ENCODE measurements at places on chromosomes 12 and 14.

GRCh38 chr12:122293081-122293480, 26.8 kb upstream of the VPS33A start:
- DNase-seq: no peak

DNA sequence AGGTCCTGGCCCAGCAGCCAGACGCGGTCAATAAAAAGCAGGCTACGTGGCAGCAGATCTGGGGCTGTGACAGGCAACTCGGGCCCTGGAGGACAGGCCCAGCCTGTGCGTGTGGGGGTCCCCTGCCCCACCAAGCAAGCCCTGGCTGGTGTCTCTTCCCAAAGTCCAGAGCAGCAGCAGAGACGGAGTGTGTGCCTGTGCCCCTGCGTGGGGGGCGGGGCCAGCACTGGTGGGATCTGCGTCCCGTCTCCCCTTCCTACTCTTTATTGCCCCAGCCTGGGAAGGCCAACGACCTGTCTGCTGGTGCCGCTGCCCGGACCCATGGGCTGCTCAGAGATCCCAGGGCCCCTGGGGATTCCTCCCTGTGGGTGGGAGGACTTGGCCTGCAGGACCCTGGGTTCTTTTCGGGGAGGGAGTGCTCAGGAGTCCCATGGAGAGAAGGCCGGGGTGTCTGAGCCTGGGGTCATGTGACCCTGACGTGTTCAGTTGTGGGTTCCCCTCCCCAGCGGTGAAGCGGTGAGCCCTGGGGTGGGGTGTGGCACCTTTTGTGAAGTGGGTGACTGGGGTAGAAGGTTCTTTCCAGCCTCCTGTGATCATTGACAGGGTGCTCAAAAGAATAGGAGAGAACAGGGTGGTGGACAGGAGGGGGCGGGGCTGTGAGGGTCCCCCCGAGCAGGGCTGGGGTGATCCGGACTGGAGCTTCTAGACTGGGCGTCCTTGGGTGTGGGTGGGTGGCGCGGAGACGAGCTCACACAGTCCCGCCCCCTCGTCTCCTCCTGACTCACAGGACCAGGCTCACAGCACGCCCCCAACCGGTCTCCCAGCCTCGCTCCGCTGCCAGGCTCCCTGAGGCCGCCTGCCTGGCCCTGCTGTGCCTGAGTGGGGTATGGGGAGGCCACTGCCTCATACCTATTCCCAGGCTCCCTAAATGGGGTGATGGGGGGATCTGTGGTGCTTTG, 22.4 kb downstream of the ASPG start:
- DNase-seq: no peak

- no peak for DNase-seq
These were observed 204.3 kb downstream of the TTC7B start for GRCh38 chr14:90611936-90612335.

GRCh38 chr12:43444940-43445564, 107.0 kb downstream of the ADAMTS20 start:
- peak; percentile 23 for DNase-seq

DNA sequence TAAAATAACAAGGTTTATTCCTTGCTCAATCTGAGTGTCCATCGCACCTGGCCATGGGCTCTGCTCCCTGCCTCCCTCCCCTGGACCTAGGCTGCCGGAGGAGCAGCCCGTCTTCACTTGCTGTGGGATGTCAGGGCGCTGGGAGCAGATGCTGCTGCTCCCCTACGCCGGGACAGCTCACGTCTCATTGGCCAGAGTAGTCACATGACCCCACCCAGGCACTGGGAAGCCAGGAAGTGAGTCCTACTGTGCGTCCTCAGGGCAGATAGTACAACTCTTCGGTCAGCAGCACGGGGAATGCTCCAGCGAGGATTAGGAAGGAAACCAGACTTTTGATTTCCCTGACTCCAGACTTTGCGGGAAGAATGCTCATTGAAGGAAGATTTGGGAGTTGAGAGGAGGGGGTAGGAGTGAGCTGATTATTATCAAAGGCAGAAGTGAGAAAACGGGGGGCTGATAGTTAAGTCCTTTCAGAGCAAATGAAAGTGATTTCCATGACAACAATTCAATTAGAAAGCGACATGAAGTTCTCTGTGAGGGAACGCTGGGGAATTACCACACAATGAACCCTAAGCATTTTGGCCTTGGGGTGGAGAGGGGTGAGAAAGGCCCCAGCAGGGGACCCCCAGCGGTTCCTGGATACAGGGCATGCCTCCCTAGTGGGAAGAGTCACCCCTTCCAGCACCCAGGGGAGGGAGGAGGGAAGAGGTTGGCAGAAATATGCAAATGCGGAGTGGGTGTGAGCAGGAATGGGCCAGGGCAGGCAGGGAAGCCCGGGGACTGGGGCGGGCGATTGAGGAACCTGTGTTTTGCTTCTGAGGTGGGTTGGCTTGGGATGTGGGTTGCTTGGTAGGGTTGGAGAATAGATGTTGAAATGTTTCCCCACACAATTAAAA, 215.5 kb downstream of the AACS start:
- DNase-seq: no peak

- DNase-seq: no peak
These were observed 31.1 kb upstream of the DUSP6 start for GRCh38 chr12:89383235-89384049.

- DNase-seq: no peak
These were observed 50.5 kb upstream of the FBRSL1 start for GRCh38 chr12:132439333-132439904.

- no peak for DNase-seq
These were observed 48.5 kb downstream of the MDM2 start for GRCh38 chr12:68856510-68856909.

DNA sequence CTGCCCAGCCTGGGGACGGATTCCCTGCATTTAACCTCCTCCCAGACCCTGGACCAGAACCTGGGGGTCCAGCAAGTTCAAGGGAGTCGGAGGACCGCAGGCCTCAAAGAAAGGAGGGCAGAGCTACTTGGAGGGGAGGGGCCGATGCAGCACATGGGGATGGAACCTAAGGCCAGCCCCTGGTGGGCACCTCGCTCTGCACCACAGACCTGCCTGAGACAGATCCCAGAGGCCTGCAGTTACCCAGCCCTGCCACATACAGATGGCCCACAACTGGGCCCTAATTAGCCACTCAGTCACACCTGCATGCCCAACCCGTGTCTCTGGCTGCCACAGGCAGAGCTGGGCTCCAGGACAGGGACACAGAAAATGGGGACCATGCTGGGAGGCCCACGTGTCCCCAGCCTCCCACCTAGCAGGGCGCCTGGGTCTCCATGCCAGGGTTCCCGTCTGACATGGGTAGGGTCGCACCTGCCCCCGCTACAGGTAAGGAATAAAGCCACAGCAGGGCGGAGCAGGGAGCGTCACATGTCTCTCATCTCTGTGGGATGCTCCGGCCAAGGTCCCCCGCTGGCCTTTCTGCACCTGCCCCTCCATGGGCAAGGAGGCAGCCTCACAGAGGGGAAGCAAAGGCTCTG, 16.7 kb downstream of the AKT1 start:
- DNase-seq: no peak

DNA sequence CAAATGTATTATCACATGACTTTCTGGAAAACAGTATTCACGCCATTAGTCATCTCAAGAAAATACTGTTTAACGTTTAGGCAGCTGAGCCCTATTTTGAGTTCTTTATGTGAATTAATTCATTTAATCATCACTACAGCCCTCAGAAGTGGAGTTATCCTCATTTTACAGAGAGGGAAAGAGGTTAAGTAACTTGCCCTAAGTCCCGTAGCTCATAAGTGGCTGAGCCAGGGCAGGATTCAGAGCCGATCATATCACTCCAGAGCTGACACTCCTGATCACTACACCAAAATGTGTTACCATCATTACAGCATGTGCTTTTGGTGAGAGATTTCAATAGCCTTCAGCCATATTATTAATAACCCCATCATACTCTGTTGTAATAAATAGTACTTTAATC, 210.6 kb downstream of the FBXL14 start:
- no peak for DNase-seq

DNA sequence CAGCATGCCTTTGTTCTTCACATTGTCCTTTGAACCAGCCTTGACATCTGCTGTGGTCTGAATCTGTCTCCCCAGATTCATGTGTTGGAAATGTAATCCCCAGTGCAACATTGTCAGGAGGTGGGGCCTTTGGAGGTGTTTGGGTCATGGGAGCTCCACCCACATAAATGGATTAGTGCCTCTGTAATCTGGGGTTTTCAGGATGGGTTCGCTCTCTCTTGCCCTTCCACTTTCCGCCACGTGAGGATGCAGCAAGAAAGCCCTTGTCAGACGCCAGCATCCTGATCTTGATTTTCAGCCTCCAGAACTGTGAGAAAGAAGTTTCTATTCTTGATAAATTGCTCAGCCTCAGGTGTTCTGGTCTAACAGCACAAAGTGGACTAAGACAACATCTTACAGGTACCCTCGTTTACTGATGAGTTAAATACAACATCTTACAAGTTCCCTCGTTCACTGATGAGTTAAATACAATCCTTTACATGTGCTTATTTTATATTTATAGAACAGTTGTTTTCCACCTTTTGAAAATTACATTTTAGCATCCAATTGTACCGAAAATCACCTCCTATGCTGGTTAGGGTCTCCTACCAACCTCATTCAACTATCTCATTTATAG, 54.4 kb upstream of the RIMBP2 start:
- DNase-seq: no peak

GRCh38 chr14:80865565-80865964, 76.0 kb downstream of the CEP128 start:
- DNase-seq: no peak

- no peak for DNase-seq
These were observed 1202.3 kb downstream of the GALC start for GRCh38 chr14:86790408-86791364.

GRCh38 chr12:82174936-82175335, 183.3 kb downstream of the CCDC59 start:
- no peak for DNase-seq

- DNase-seq: no peak
These were observed 82.3 kb downstream of the RGS6 start for GRCh38 chr14:72014486-72014885.
